ENCODE measurements at places on chromosomes 2 and 18. TPM values are rescaled to one million over a fixed set of nuclear protein-coding genes. Genes with fewer than 3 reads are reported as not detected.

DNA sequence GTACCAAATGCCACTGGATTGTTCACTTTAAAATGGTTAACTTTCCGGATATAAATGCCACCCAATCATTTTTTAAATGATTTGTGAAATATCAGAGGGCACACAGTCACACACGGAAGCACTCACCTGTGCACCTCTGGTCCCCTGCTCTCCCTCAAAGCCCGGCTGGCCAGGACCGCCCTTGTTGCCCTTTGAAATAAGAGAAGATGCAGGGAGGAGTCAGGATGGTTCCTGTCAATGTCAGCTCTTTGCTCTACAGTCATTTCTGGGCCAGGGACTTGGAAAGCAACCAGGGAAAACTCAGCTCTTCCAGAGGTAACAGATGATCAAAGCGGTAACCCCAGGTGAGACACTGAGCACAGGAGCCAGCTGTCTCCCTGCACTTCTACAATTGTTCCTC is 60.7 kb downstream of the COL6A3 start:
- no peak for DNase-seq

GRCh38 chr18:61400716-61401115 is 67.5 kb downstream of the CDH20 start:
- DNase-seq, result no peak

The ABCG8 gene
- total RNA-seq, result not detected

DNA sequence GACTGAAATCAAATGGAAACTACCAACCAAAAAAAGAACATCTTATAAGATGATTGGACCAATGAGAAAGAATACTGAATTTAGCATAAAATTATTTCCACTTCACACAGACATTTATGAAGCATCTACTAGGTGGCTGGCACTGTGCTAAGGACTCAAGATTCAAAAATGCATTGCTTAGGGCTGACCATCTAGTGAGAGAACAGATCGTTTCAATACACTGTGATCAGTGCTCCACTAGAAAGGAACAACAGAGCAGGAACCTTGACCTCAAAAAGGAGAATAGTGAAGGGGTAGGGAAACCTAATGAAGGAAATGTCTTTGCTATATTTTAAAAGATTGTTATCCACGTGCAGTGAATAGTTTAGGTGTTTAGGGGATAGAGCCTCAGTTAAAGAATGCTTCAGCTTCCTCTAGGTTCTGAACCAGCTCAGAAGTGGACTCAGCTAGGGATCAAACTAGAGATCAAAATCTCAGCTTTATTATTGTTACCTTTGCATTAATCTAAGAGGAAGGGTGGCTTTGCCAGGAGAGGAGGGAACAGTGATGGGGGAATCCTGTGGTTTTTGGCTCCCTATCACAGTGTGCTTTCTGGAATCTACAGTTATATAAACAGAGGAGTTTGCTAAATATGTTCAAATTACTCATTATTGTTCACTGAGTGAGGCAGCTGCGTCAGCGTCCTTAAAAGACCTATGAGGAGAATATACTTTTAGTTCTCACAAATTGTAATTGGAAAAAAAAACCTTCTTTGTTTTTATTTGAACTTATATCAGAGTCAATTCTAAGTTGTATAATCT is 16.2 kb upstream of the BBS5 start:
- no peak for DNase-seq

The CD8A gene
- total RNA-seq, result 272 TPM

The MLPH gene
- not detected for total RNA-seq

The CYBRD1 gene
- 0.38 TPM for total RNA-seq

DNA sequence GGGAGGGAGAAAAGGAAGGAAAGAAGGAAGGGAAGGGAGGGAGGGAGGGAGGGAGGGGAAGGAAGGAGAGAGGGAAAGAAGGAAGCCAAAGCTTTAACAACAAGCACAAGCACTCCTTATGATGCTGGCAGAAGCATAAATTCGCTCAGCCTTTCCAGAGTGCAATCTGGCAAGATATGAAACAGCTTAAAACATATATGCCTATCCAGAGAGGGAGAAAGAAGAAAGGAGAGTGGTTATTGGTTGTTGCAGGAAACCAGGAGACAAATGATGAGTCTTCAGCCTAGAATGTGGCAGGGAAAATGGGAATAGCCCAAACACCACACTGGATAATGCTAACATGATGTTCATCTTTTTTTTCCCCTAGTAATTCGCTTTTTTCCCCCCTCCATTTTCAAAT is 64.0 kb downstream of the STPG4 start:
- DNase-seq, result no peak

The MC5R gene
- not detected for total RNA-seq

DNA sequence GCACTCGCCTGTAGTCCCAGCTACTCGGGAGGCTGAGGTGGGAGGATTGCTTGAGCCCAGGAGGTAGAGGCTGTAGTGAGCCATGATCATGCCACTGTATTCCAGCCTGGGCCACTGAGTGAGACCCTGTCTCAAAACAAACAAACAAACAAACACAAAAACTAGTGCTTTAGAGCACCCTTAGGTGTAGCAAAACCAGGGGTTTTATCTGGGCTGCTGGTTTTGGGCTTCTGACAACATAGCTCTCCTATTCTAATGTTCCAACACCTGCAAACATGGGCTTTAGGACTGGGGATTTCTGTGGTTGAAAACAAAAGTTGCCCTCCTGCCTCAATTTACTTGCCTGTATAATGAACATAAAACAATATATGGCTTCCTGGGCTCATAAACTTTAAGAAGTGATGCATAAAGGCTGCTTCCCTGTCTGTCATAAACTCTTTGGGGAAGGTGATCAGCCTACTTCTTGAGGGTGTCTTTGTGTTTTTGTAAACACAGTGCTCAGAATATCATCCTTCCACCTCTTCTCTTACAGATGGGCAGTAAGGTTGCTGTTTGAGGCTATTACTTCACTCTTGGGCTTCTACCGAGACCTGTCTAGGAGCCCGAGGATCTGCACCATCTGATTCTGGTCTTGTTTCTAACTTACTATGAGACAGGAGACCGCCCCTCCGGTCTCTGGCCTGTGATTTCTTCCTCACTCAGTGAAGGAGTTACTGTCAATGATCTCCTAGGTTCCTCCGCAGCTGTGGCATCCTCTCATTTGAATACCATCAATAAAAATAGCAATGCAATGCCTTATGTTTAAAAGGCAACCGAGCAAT is 246.5 kb downstream of the MYCN start:
- DNase-seq, result no peak

The NEB gene
- total RNA-seq, result 1.7 TPM

The ATP8B1 gene
- total RNA-seq, result not detected

DNA sequence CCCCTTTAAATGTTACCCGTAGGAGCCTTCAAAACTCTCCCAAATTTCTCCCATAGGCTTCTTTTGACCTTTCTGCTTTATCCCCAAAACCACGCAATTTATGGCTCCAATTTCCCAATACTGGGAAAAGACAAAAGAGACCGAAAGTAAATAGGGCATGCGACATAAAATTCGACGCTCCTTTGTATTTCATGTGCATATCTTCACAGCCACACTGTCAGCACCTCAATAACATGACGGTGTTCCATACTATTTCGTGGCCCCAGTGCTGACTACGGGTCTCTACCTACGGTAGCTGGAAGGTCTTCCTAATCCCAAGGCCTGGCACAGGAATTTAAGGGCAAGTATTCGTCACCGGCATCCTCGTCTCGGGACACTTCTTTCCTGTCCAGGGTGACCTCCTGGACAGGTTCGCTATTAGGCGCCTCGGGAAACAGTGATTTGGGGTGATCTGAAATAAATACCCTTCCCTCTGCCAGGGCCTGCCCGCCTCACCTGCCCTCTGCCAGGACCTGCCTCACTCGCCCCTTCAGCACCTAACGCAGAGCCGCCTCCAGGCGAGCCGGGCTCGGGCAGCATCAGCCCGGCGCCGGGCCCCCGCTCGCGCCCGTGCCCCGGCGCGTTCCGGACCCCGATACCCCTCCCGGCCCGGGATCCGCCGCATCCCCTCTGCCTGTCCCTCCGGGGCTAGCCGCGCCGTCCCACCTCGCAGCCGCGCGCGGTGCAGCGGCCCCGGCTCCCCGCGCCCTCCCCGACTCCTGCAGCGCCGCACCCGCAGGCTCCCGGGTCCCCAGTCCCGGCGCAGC is 680 bp downstream of the DTNB start:
- peak; percentile 82 for DNase-seq

GRCh38 chr2:1995987-1996386 is 251.7 kb upstream of the PXDN start:
- DNase-seq, result no peak

- no peak for DNase-seq
Measured at GRCh38 chr2:238114851-238115660, 14.9 kb downstream of the ESPNL start.

The TDRD15 gene
- not detected for total RNA-seq

The IL1A gene
- not detected for total RNA-seq

DNA sequence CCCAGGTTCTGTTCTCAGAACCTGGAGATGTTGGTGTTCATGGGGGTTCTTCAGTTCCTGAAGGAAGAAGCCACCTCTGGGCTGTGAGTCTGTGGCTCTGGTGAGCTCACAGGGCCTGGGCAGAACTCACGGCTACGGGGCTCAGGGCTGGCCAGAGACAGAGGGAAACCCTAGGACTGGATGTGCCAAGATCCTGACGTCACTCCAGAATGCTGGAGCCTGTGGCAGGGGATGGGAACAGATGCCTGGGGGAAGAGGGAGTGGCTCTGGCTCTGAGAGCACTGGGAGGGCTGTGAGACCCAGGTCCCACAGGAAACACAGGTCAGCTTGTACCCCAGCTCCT is at the start of gene OTOF:
TSS of gene OTOF (minus strand) at position 214 of the 343 bp plus-strand sequence.
- no peak for DNase-seq

GRCh38 chr2:236614551-236614950 is 44.9 kb downstream of the ACKR3 start:
- DNase-seq, result no peak

The LIMS4 gene
- total RNA-seq, result not detected

- no peak for DNase-seq
Measured at GRCh38 chr2:38988716-38989115, 99.0 kb downstream of the ARHGEF33 start.

The HOXD9 gene
- total RNA-seq, result not detected

The GALNT14 gene
- 0.36 TPM for total RNA-seq

DNA sequence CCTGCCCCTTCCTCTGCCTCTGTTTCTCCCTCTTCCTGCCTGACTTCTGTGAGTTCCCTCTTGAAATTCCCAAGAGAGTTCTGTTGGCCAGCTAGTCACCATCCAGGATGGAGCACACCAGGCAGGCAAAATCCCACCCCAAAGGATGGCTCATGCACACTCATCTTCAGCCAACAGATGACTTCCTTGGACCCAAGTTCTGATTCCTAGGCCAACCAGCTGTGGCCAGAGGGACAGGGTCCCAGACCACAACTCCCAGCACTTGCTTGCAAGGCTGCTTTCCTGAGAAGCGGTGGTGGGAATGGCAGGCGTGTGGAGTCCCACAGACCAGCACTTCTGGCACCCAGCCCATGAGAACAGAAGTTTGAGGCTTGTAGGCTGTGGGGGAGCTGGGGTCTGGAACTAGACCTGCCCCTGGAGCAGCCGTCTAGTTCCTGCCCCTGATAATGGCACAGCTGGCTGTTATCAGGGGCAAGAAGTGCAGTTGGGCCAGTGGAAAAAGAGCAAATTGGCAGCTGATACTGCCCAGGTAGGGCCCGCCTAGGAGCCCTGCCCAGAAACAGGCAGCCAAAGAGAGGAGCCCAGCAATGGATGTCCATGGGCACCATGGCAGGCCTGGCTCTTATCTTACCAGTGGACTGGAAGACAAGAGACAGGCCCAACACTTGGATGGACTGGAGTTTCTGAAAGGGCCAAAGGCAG is 56.7 kb downstream of the CYP26B1 start:
- no peak for DNase-seq

The TMX3 gene
- 72.4 TPM for total RNA-seq

DNA sequence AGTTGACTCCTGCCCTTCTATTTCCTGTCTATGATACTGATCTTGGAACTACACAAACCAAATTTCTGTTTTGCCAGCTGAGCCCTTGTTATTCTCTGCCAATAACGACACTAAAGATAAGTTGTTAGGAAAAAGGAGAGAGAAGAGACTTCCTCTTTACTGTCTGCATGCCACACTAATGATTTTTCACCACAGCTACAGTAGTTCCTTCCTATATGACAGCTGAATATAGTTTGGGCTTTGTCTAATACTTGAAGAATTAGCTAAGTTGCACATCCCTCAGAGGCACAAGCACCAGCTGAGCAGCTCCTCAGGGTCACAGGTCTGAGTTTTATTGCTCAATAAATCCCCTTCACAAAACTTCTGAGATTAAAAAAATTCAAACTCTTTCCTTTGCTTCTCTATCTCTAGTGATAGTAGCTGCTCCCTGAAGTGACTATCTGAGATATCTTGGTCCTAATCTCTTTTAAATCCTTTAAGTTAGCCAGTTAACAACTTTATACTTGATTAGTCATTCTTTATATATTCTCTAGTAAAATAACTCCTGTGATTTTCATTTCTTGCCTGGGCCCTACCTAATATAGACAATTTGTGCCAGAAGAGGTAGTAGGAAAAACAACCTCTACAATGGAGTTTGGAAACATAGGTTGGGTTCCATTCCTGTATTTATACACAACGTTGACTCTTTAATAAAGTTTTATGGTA is 253.0 kb upstream of the CNTNAP5 start:
- no peak for DNase-seq

GRCh38 chr2:232457121-232458011 is 1.4 kb downstream of the ALPI start:
- DNase-seq, result no peak

The NAT8 gene
- total RNA-seq, result not detected

- DNase-seq, result no peak
Measured at GRCh38 chr2:27527182-27527581, 30.5 kb downstream of the GCKR start.

DNA sequence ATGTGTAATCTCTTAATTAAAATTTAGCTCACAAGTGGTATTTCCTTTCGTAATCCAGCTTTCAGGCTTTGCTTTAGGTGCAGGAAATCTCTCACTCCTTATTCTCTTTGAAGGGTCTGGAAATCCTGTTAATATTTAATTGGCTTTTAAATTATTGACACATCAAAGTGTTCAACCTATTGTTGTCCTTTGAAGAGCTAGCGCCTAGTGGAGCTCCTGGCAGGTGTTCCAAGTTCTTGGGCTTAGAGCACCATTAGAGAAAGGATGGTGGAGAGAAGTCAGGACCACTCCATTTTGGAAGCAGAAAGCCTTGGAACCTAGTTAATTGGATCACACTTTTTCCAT is 92.4 kb downstream of the CABLES1 start:
- no peak for DNase-seq

- DNase-seq, result no peak
Measured at GRCh38 chr2:173978447-173978846, 13.3 kb upstream of the SP3 start.

The FAM228B gene
- 28.5 TPM for total RNA-seq

GRCh38 chr18:36364911-36365624 is 67.6 kb downstream of the FHOD3 start:
- no peak for DNase-seq

DNA sequence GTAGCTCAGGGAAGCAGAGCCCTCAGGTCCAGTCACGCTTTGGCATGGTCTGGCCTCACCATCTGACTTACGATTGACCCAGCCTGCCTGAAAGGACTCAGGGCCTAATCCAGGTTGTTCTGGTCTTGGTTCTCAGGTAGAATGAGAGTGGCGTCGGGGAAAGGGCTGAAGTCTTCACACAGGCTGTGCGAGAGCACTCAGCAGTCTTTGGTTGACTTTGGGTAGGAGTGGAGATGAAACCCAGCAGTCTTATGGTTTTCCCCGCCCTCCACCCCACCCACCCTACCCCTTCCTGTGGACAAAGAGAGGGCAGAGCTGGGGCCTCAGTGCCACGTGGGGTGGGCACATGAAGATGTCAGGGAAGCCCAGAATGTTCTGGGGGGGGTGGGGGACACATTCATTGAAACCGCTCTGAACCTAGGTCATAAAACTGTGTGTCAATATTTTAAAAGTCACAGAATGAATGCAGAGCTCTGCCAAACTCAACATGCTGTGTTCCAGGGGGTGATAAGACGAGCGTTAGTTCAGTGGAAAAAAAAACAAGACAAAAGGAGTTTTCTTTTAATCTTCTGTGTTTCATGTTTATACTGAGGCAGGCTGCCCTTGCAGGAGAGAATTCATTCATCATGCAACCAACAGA is 58.6 kb upstream of the ALPP start:
- DNase-seq, result no peak
